ENCODE measurements at places on chromosomes 3 and 15.
A peak's percentile ranks its signal among the peaks of the same experiment; 100 is the strongest.

GRCh38 chr15:96521386-96521785 is 190.9 kb downstream of the NR2F2 start:
- DNase-seq, result no peak

DNA sequence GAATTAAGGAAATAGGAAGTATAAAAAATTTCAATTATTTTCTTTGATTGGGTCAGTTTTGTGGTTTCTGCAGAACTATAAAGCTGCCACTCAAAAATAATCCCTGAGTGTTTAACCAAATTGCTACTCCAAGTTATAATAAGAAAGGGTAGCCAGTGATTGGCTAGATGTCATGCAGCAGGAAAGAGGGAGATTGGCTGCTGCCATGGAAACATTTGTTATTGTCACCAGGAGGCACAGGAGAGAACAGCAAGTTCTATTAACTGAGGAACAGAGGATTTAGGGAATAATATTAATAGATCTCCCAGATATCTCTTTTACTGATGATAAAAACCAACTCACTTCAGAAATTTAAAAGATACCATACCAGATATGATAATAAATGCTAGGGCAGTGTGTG is 42.6 kb downstream of the CLDN1 start:
- no peak for DNase-seq

GRCh38 chr3:151721294-151721693 is 12.4 kb upstream of the AADACL2 start:
- DNase-seq, result no peak

GRCh38 chr15:34754171-34754601 is 612 bp downstream of the GJD2 start:
- no peak for DNase-seq

DNA sequence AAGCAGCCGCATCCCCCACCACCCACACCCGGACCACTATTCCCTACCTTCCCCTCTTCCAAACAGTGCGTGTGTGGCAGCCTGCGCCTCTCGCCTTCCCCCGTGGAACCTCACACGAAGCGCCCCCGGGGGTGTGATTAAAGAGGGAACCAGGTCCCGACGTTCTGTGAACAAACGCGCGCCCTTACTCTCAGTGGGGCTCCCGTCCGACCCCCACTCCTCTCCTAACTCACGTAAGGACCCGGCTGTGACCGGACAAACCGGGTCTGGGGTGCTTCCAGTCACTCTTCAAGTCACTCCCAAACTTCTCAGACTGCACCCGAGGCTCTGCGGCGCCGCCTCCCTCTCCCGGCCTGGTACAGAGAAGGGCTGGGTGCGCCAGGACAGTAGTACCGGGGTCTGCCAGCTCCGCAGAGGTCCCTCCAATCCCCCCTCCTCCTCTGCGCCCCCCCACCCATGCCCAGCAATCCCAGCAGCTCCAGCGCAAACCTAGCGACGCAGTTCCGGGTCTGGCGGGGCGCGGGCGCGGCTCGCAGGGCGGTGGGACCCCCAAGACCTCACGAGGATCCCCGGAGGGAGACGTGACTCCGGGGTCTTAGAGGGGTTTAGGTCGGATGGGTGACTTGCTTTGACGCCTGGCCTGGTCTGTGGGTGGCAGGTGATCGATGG is 574 bp downstream of the DUOXA1 start:
- DNase-seq, result no peak

DNA sequence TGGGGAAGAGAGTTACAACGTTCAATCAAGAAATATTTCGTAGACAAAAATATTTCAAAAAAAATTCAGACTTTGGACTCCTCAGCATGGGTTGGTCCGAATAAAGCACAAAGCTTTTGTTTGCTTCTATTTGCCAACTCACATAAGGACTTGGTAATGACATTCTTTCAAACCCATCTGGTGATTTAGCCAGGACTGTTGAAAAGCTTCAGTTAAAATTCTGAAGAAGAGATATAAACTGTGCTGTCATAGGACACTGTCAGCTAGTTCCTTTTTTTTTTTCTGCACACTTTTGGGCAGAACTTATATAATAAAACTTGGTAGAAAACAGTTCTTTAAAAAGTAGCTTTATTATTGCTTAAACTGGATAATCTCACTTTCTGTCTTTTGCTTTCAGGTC is 660.8 kb upstream of the SGO1 start:
- DNase-seq, result peak; percentile 24

DNA sequence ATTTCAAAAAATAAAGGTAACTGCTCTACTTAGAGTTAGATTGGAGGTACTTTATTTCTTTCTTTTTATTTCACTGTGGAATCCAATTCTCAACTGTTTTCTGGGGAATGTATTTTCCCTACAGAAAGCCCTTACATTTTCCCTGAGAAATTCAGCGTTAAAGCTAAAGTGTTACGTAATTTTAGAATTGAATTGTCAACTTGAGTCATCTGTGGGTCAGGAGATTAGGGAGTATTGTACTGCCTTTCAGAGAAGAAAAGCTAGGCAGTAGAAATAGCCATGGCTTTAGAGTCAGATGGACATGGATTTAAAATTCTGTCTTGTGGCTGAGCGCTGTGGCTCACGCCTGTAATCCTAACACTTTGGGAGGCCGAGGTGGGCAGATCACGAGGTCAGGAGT is 728.6 kb downstream of the ROBO1 start:
- DNase-seq, result no peak

GRCh38 chr3:127040216-127040615 is 57.3 kb downstream of the PLXNA1 start:
- DNase-seq, result no peak

DNA sequence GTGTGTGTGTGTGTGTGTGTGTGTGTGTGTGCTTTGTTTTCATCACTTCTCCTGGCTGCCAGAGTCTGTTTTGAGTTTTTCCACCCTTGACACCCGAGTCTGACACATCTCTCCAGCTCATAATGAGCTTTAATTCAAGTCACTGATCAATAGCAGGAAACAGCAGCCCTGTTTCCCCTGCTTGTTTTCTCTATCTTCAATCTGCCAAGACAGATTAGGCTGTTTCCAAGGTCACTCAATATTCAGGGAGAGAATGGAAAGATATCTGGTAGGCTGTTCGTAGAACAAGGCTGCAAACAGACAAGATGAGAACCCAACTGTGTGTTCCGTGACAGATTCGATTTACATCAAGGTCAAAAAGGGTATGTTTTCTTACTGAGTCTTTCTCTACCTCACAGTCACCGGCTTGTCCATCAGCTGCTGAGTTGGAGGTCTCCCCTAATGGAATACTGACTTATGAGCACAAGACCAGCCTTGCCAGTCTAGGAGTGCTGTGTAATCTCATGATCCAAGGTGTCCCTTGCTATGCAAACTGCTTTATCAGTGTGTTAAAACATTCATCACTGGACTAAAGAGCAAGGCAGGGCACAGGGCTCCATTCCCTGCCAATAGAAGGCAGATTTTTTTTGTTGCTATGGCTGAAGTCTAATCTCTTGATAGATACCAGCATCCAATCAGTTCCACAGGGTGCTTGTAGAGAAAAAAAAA is 187.9 kb upstream of the LMCD1 start:
- DNase-seq, result no peak

DNA sequence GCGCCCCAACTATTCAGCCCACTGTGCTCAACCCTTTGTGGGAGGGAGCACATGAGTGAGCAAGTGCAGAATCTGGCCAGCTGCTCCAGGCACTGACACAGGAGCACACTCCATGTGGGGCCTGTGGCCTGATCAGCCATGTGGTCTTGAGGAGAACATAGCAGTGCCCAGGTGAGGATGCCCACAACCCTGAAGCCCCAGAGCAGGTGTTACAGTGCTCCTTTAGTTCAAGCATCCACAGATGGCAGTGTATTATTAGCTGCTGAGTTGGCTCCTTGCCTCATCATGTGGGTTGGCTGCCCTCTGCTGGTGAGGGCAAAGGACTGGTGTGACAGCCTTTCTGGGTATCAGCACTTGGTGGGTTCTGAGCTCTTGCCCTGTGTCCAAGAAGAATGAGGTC is 1588.2 kb downstream of the SI start:
- peak; percentile 57 for DNase-seq

- DNase-seq, result no peak
Measured at GRCh38 chr3:128681369-128681829, 30.8 kb upstream of the RPN1 start.

DNA sequence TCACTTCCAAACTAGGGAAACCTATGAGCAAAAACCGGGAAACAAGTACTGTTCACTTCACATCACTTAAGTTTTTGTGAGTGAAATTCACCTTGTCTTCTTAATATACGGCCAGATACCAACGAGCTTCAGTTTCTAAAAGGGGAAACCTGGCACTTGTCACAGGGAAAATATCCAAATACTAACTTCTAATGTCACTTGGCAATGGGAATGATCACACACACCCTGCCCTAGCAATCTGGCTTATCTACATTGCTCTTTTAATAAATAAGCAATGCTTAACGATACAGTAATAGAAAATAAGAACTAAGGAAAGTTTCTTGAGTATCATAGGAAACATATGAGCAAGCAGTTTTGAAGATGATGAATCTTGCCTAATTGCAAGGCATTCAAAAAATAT is 34.6 kb upstream of the PLOD2 start:
- DNase-seq, result no peak

DNA sequence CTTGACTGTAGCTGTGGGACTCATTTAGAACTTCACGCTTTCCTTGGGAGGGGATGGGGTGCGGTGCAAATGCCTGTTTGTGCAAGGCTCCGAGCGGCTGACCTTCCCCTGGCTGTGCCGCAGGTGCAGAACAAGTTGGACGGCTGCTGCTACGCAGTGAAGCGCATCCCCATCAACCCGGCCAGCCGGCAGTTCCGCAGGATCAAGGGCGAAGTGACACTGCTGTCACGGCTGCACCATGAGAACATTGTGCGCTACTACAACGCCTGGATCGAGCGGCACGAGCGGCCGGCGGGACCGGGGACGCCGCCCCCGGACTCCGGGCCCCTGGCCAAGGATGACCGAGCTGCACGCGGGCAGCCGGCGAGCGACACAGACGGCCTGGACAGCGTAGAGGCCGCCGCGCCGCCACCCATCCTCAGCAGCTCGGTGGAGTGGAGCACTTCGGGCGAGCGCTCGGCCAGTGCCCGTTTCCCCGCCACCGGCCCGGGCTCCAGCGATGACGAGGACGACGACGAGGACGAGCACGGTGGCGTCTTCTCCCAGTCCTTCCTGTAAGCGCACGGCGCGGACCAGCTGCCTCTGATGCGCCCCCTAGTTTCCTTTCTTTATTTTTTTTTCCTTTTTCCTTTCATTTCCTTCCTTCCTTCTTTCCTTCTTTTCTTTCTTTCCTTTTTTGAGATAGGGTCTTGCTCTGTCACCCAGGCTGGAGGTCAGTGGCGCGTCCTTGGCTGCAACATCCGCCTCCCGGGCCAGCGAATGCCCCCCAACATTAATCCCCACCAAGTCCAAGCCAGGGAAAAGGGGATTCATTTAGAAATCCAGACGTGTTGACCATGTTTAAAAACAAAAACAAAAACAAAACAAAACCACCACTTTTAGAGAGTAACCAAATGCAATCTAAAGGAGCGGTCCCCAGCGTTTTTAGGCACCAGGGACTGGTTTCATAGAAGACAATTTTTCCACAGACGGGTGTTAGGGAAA is 42.7 kb downstream of the EIF2AK4 start:
- peak; percentile 21 for DNase-seq

DNA sequence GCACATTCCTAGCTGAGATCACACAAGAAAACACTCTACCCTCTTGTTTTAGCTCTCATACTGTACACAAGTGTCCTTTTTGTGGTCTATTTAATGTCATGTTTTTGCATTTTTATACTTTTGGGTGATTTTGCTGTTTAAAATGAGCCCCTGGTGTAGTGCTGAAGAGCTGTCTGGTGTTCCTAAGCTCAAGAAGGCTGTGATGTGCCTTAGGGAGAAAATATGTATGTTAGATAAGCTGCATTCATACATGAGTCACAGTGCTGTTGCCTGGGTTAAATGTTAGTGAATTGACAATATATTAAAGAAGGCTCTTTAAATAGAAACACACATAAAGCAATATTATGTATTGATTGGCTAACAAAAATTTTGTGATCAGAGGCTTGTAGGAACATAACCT is 387.4 kb upstream of the C2CD4B start:
- no peak for DNase-seq

DNA sequence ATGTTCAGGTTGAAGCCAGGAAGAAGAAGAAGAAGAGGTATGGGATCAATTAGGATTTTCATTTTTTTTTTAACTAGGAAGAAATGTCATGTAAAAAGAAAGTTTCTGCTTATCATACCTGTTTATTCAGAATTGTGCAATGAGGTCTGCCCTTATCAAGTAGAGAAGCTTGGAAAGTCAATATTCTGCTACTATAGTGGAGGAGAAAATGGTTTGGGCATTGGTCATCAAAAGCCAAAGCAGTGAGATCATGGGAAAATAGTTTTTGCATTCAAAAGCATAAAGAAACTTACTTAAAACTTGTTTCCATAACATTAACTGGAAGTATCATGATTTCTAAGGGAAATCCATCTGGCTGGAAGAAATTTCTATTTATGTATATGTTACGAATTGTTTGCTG is 1239.2 kb downstream of the NSUN3 start:
- DNase-seq, result peak; percentile 40

DNA sequence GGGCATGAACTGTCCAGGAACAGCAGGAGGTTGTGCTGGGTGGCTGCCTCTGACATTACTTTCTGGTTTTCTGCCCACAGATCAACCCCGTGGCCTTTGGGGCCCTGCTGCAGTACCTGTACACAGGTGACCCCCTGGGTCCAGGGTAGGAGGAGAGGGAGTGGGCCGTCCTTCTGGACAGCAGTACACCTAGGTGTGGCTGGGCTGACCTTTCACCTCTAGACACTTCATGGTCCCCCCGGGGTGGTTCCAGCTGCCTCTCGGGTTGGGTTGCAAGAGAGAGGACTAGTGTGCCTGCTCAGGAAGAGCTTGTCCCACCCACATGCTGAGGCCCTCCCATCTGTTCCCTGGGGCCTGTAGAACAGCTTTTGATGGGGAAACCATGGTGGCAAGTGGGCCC is 3.7 kb downstream of the ABTB1 start:
- no peak for DNase-seq

DNA sequence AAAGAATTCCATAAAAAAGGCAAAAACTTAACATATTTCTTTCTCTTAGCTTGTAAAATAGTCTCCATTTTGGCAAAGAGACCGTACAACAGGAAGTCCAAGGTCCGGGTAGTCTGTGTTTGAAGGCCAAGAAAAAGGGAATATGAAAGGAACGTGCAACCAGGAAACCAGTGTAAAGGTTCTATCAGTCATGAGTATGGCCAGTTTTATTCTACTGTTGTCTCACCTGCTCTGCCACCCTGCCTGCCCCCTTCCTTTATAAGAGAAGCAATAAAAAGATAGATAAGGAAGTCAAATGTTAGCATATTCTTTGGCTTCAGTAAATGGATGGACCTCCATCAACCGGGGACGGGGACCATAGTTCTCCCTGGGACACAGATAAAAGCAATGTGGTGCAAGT is 370.6 kb upstream of the ROBO2 start:
- no peak for DNase-seq

DNA sequence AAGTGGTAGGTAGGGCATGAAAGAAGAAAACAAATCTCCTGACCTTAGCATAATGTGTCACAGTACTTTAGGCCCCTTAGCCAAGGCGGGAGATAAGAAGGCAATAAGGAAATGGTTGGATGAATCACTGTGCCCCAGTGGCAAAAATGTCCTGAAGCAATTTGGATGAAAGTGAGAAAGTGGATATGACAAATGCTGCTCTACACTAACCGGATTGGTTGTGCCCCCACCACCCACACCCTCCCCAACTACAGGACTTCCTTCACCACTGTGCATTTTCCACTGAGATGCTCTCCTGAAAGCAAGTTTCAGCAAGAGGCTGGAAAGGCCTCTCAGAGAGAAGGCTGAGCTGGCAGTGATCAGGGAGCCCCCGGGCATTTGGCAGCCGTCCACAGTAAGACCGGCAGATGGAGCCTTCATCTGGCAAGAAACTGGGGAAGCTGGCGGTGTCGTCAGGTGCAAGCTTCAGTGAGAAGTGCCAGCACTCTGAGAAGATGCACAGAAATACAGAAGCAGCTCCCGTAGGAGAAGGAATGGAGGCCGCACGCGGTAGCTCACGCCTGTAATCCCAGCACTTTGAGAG is 63.8 kb downstream of the ATP1B3 start:
- DNase-seq, result no peak
